ENCODE measurements at places on chromosomes 1 and 21.

GRCh38 chr1:52574594-52574993 lies 21.7 kb upstream of the TUT4 start:
- H3K4me3 ChIP-seq, result no peak overlapping the region
- no peak overlapping the region for H3K27ac ChIP-seq
- no peaks in the 10 kb centered on the region for H3K27me3 ChIP-seq
- H3K4me1 ChIP-seq, result peaks cover 24% of the 10 kb centered on the region

DNA sequence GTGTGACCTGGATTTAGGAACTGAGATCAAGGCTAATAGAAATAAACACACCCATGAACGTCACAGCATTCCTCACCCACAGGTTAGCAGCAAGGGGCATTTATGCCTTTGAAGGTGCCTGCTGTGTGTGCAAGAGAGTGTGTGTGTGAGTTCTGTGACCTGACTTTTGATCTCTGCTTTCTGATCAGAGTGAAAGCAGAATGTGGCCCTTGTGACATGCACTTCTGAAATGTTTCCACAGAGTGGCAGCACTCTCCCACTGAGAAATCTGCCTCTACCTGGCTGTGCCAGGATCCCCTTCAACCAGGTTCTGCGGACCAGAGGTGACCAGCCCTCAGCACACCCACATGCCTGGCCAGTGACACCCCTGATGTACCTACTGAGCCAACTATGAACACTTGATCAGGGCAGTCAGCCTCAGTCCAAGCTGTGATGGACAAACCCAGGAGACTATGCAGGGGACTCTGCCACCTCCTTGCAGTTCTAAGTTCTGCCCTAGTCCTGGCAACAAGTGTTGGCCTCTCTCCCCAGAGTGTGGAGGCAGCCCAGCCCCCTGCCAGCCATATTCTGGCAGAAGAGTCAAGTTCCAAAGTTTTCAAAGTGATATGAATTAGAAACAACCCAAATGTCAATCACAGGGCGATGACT lies 41.0 kb downstream of the RXRG start:
- no peaks in the 10 kb centered on the region for H3K36me3 ChIP-seq
- H3K4me3 ChIP-seq, result no peak overlapping the region
- peaks cover 4% of the 10 kb centered on the region for H3K4me1 ChIP-seq
- peaks cover 45% of the 10 kb centered on the region for H3K27me3 ChIP-seq
- H3K27ac ChIP-seq, result no peak overlapping the region
- DNase-seq, result peak; percentile 21

GRCh38 chr1:116820369-116820768 lies 66.1 kb downstream of the CD2 start:
- H3K27me3 ChIP-seq, result no peaks in the 10 kb centered on the region
- no peak overlapping the region for H3K27ac ChIP-seq
- peaks cover 4% of the 10 kb centered on the region for H3K36me3 ChIP-seq

DNA sequence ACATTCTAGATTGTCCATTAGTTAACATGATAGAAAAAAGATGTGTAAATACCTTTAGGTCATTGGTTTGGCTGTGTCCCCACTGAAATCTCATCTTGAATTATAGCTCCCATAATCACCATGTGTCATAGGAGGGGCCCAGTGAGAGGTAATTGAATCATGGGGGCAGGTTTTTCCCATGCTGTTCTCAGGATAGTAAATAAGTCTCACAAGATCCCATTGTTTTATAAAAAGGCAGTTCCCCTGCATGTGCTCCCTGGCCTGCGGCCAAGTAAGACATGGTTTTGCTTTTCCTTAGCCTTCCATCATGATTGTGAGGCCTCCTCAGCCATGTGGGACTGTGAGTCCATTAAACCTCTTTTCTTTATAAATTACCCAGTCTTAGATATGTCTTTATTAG lies 32.5 kb upstream of the SLC44A5 start:
- no peaks in the 10 kb centered on the region for H3K36me3 ChIP-seq
- no peaks in the 10 kb centered on the region for H3K4me1 ChIP-seq
- no peak overlapping the region for H3K4me3 ChIP-seq
- H3K27ac ChIP-seq, result no peak overlapping the region

GRCh38 chr1:15384301-15384901 lies 25.3 kb upstream of the EFHD2 start:
- H3K27me3 ChIP-seq, result peaks cover 35% of the 10 kb centered on the region
- H3K4me3 ChIP-seq, result peak overlapping the region; percentile 62
- H3K4me1 ChIP-seq, result peaks cover 6% of the 10 kb centered on the region
- no peak for DNase-seq

- peaks cover 23% of the 10 kb centered on the region for H3K4me1 ChIP-seq
- peaks cover 9% of the 10 kb centered on the region for H3K27me3 ChIP-seq
- H3K27ac ChIP-seq, result no peak overlapping the region
- peaks cover 11% of the 10 kb centered on the region for H3K36me3 ChIP-seq
These were observed 83.4 kb downstream of the SMYD2 start for GRCh38 chr1:214364386-214364785.

GRCh38 chr1:60388092-60388987 lies 314.8 kb upstream of the C1orf87 start:
- no peak for DNase-seq
- H3K27ac ChIP-seq, result no peak overlapping the region
- no peaks in the 10 kb centered on the region for H3K4me1 ChIP-seq
- H3K36me3 ChIP-seq, result no peaks in the 10 kb centered on the region
- no peak overlapping the region for H3K4me3 ChIP-seq
- no peaks in the 10 kb centered on the region for H3K27me3 ChIP-seq

GRCh38 chr1:108663074-108663473 lies 2.2 kb upstream of the HENMT1 start:
- DNase-seq, result no peak
- H3K36me3 ChIP-seq, result no peaks in the 10 kb centered on the region
- H3K4me3 ChIP-seq, result peak overlapping the region; percentile 0

DNA sequence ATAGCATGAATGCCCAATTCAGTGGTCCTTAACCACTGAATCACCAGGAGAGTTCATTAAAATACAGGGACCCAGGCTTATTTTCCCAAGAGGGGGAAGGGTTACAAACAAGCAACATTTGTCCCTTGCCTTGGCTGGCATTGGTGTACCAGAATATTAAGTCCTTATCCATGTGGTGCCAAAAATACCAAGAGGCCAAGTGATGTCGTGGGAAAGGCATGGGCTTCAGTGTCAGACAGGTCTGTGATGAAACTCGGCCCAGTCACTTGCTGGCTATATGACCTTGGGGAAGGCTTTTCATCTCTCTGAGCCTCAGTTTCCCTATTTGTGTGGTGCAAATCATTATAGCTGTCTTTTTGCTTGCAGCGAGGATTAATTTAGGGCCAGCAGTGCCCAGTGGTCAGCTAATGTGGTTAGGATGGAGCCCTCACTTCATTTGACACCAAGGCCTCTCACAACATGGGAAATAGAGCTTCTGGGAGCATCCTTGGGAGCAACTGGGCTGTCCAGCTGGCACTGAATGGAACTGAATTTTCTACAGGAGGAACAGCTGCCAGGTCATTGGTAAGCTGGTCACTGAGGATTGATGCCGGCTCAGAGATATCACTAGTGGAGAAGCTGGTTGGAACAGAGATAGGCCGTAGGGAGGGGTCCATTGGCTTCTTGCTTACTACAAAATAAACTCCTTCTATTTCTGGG lies 77.2 kb upstream of the PPP2R5A start:
- peaks cover 6% of the 10 kb centered on the region for H3K27me3 ChIP-seq
- no peak for DNase-seq
- H3K36me3 ChIP-seq, result no peaks in the 10 kb centered on the region
- H3K27ac ChIP-seq, result no peak overlapping the region
- H3K4me3 ChIP-seq, result no peak overlapping the region
- no peaks in the 10 kb centered on the region for H3K4me1 ChIP-seq

GRCh38 chr1:12601700-12602658 lies 16.0 kb downstream of the DHRS3 start:
- H3K4me1 ChIP-seq, result peaks cover 34% of the 10 kb centered on the region
- DNase-seq, result no peak
- peaks cover 4% of the 10 kb centered on the region for H3K27me3 ChIP-seq
- peaks cover 24% of the 10 kb centered on the region for H3K36me3 ChIP-seq
- H3K27ac ChIP-seq, result peak overlapping the region; percentile 13

DNA sequence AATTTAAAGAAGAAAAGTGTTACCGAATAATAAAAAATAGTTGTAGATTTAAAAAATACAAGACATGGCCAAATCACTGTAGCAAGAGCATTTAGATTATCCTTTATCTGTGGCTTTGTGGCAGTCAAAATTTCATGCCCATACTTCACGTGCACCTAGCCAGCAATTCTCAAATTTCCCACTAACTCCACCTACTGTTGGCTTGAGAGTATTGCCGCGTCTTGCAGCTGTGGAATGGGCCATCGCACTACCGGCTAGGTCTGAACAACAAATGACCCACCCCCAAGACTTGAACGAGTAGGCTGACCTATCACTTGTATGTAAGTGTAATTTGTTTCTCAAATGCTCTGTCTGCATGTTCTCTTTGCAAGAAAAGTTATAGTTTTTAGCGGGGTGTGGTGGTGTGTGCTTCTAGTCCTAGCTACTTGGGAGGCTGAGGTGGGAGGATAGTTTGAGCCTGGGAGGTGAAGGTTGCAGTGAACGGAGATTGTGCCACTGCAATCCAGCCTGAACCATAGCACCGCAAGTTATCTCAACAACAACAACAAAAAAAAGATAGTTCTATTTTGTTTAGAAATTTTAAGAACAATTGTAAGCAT lies 4.1 kb downstream of the KRTAP13-4 start:
- H3K4me3 ChIP-seq, result no peak overlapping the region
- no peak for DNase-seq
- H3K27ac ChIP-seq, result no peak overlapping the region
- H3K36me3 ChIP-seq, result no peaks in the 10 kb centered on the region
- no peaks in the 10 kb centered on the region for H3K27me3 ChIP-seq
- H3K4me1 ChIP-seq, result no peaks in the 10 kb centered on the region

GRCh38 chr1:31422505-31423319 lies 9.7 kb downstream of the SERINC2 start:
- H3K36me3 ChIP-seq, result no peaks in the 10 kb centered on the region
- peaks cover 7% of the 10 kb centered on the region for H3K4me1 ChIP-seq
- peak overlapping the region; percentile 34 for H3K27ac ChIP-seq

GRCh38 chr1:220809704-220810103 lies 23.0 kb downstream of the MTARC1 start:
- no peaks in the 10 kb centered on the region for H3K36me3 ChIP-seq
- H3K27ac ChIP-seq, result no peak overlapping the region
- no peak for DNase-seq
- peaks cover 8% of the 10 kb centered on the region for H3K27me3 ChIP-seq
- H3K4me1 ChIP-seq, result peaks cover 9% of the 10 kb centered on the region

GRCh38 chr1:57061369-57061768 lies 95.6 kb upstream of the C8B start:
- no peak for DNase-seq
- no peak overlapping the region for H3K27ac ChIP-seq
- H3K27me3 ChIP-seq, result peaks cover 2% of the 10 kb centered on the region
- no peak overlapping the region for H3K4me3 ChIP-seq

- peaks cover 11% of the 10 kb centered on the region for H3K27me3 ChIP-seq
- peaks cover 24% of the 10 kb centered on the region for H3K4me1 ChIP-seq
- no peak overlapping the region for H3K27ac ChIP-seq
These were observed 5.9 kb downstream of the GNAT2 start for GRCh38 chr1:109613361-109614147.

- H3K27ac ChIP-seq, result no peak overlapping the region
- no peaks in the 10 kb centered on the region for H3K36me3 ChIP-seq
- DNase-seq, result no peak
- H3K4me3 ChIP-seq, result no peak overlapping the region
- H3K4me1 ChIP-seq, result no peaks in the 10 kb centered on the region
- no peaks in the 10 kb centered on the region for H3K27me3 ChIP-seq
These were observed 1262.8 kb upstream of the PRMT6 start for GRCh38 chr1:105793536-105794146.

DNA sequence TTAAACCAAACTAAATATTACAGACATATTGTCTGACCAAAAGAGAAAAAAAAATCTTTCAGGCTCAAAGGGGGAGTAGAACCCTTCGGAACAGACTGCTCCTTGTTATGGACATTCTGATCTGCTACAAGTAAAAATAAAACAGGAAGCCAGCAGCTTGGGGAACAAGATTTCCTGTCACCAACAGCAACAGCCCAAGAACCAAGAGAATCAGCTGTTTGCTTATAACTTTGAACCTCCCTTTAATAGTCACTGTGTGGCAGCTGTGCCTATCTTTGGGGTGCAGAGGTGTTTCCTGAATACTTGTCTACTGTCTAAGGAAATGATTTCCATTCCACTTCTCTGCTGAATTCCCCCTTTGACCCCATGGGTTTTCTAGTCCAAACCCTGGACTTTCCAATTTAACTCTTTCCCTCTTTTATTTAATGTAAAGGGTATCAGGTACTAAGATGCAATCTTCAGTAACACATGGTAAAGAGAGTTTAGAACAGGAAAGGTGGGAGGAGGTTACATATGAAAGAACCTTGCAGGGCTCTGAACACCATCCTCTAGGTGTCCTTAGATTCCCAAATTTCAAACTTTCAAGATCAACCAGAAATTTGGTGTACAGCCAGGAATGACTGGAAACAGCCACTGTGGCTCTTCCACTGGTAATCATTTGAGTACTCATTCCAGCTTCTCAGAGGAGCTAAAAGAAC lies 38.6 kb downstream of the GPR3 start:
- peaks cover 22% of the 10 kb centered on the region for H3K36me3 ChIP-seq
- H3K27ac ChIP-seq, result peak overlapping the region; percentile 75
- no peaks in the 10 kb centered on the region for H3K27me3 ChIP-seq
- H3K4me1 ChIP-seq, result peaks cover 70% of the 10 kb centered on the region
- peak overlapping the region; percentile 59 for H3K4me3 ChIP-seq
- DNase-seq, result peak; percentile 29

DNA sequence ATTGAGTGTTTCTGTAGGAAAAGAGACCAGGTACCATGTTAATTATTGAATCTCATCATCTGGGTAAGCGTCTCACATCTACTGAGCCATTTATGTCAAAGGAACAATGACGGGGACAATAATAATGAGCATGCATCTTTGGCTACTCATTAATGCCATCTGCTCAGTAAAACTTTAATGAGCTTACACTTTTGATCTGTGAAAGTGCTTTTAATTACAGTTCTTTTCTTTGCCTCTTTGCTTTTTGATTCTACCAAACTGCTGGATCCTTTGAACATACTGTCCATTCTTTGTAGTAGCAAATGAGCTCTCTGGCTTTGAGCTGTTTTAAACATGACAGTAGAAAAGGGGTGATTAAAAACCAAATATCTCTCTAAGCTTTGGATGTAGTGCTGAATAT lies 181.2 kb upstream of the IVNS1ABP start:
- H3K36me3 ChIP-seq, result peaks cover 3% of the 10 kb centered on the region
- H3K27ac ChIP-seq, result no peak overlapping the region
- peaks cover 36% of the 10 kb centered on the region for H3K4me1 ChIP-seq
- no peak for DNase-seq
- H3K27me3 ChIP-seq, result peaks cover 3% of the 10 kb centered on the region

DNA sequence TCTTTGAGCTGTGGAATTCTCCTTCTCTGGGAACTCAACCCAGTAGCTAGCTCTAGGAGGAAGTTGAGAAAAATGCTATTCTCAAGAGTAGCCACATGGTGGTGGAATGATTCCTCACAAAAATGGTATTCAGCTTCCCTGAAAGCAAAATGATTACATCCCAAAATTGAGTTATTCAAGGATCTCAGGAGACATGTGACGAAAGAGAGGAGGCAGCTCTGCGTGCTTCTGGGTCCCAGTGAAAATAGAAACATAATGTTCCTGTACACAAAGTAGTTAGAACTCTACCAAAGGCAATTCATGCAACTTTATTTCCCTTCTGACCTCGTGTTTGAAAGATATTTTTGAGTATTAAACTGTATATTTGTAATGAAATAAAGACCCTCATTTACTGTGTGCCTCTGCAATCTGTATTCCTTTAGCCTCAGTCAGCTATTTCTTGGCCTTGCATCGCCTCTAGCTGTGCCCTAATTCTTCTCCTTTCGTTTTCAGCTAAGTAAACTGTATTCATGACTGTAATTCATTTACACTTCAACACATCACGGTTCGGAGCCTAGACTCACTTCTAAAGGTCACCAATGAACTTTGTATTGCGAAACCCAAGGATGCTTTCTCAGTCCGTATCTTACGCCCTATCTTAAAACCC lies 167.3 kb downstream of the FASLG start:
- no peak overlapping the region for H3K4me3 ChIP-seq
- no peaks in the 10 kb centered on the region for H3K36me3 ChIP-seq
- H3K27ac ChIP-seq, result no peak overlapping the region
- no peaks in the 10 kb centered on the region for H3K4me1 ChIP-seq
- no peak for DNase-seq

All from activated T-helper 1 cell treated with anti-CD3 and anti-CD28 coated beads, Interleukin-12 subunit alpha, Interleukin-12 subunit beta, Interleukin-2, Interleukin-4 antibody, amounts not matched to agents 30 ng/mL and 10 ng/mL and 1 ng/mL, durations not matched to agents 14 hours and 24 hours and 36 hours (primary cell).